ENCODE measurements at places on chromosomes 7 and 10.

DNA sequence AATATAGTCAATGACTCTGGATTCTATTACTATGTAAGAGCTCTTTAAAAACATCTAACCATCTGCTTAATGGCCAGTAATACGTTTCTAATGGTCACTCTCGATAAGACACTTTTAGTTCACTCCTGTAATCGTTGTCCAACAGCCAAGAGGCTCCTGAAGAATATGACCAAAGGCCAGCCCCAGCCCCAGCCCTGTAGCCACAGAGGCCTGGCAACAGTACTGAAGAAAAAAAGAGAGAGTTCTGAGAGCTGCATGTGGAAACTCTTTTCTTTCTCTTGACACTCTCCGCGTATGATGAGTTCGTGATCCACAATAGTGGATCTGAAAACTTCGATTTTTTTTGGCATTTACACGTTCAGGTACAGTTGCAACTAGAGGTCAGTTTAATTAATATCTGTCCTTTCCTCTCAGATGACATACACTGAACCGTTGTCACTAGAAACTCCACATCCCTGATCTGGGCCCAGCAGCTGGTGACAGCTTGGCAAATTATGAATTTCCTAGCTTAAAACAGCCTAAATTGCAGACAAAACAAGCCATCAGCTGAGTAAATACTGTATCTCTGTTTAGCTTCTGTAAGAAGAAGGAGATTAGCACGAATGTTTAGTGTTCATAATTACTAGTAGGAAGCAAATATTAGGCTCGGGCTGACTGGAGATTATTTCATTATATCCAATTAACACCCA is 456.7 kb downstream of the LRMDA start:
- no peak for DNase-seq

DNA sequence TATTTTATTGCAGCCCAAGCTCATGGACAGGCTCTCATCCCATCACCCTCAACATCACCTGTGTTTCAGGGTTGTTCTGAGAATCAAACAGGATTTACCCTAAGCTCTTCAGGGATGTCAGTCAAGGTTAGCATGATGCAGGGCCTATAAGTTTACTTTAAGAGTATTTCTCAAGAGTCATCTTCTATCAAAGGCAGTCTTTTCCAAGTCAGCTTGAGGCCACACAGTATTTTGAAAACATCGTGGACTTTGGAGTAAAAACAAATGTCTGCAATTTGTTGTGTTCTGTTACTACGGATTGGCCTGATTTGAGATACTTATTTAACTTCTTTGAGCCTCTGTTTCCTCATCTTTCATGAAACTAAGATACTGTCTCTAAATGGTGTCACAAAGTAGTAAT is 42.0 kb upstream of the NRP1 start:
- DNase-seq: no peak

GRCh38 chr10:78921895-78922294 is 146.9 kb upstream of the ZMIZ1 start:
- no peak for DNase-seq

DNA sequence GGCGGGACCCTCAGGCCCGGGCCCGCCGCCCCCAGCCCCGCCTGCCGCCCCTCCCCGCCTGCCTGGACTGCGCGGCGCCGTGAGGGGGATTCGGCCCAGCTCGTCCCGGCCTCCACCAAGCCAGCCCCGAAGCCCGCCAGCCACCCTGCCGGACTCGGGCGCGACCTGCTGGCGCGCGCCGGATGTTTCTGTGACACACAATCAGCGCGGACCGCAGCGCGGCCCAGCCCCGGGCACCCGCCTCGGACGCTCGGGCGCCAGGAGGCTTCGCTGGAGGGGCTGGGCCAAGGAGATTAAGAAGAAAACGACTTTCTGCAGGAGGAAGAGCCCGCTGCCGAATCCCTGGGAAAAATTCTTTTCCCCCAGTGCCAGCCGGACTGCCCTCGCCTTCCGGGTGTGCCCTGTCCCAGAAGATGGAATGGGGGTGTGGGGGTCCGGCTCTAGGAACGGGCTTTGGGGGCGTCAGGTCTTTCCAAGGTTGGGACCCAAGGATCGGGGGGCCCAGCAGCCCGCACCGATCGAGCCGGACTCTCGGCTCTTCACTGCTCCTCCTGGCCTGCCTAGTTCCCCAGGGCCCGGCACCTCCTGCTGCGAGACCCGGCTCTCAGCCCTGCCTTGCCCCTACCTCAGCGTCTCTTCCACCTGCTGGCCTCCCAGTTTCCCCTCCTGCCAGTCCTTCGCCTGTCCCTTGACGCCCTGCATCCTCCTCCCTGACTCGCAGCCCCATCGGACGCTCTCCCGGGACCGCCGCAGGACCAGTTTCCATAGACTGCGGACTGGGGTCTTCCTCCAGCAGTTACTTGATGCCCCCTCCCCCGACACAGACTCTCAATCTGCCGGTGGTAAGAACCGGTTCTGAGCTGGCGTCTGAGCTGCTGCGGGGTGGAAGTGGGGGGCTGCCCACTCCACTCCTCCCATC is 82.7 kb downstream of the PAX2 start:
- DNase-seq: peak; percentile 4

- DNase-seq: peak; percentile 82
These were observed 31.9 kb downstream of the PIP4K2A start for GRCh38 chr10:22682237-22683139.

GRCh38 chr7:74174606-74175082 is 488 bp downstream of the EIF4H start:
- peak; percentile 20 for DNase-seq

DNA sequence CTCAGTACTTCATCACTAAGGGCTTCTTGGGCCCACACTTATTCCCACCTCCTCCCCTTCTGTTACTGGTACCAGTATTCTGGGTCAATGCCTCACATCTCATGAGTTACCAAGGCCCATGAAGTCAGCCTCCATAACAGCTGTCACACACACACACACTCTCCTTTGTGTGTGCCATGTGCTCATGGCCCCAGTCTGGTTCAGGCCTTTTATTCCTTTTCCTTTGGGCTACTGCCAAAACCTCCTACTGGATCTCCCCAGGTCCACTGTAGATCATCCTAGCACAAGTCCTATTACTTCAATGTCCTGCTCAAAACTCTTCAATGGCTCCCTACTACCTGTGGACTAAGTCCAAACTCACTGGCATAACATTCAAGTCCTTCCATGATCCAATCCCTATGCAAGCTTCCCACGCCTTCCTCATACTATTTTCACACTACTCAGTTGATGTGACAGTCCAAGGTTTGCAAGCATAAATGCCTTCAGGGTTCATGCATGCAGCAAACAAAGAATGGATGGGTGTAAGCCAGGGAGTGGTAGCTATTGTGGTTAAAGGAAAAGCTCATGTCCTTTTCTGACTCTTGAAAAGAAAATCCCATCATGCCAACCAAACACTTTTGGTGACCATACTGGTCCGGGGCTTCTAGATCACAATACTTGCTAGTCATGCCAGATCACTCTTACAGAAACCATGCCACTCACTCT is 68.1 kb downstream of the CCDC6 start:
- no peak for DNase-seq

DNA sequence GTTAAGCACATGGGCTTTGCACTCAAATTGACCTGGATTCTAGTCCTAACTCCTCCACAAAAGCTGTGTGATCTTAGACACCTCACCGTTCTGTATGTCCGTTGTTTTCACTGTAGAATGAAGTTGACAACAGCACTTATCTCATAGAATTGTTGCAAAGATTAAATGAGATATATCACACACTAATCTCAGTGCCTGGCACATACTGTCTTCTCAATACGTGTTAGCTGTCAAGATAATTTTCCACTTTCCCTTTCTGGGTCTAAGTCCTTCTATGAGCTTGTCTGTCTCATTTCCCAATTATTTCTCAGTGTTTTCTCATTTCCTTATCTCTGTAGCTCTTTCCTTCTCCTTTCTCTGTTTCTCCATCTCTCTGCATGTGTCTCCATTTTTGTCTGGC is 296.6 kb downstream of the KCNMA1 start:
- DNase-seq: no peak

GRCh38 chr10:99394256-99394655 is 36.2 kb downstream of the GOT1 start:
- DNase-seq: no peak

DNA sequence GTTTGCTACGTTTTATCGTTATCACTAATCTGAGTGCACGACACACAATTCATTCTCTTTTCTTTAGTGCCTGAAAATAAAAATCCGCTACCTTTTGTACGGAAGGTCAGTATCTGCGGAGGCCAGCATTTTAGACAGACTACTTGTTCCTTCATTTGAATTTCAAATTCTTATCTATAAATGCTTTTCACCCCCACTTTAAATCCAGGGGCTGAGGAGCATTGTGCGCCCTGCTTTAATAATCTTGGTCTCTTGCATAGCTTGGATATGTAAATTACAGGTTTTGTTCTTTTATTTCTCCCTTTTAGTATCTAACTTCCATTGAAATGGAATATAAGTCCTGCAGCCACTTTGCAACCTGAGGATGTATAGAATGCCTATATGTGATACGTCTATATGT is 44.7 kb downstream of the NRP1 start:
- no peak for DNase-seq

GRCh38 chr10:97103316-97104080 is 82.3 kb downstream of the SLIT1 start:
- no peak for DNase-seq

All from CD4-positive, alpha-beta T cell treated with Interleukin-4 for 4 hours (primary cell).